ENCODE measurements at places on chromosomes 4 and X. TPM values are rescaled to one million over a fixed set of nuclear protein-coding genes. Genes with fewer than 3 reads are reported as not detected.

DNA sequence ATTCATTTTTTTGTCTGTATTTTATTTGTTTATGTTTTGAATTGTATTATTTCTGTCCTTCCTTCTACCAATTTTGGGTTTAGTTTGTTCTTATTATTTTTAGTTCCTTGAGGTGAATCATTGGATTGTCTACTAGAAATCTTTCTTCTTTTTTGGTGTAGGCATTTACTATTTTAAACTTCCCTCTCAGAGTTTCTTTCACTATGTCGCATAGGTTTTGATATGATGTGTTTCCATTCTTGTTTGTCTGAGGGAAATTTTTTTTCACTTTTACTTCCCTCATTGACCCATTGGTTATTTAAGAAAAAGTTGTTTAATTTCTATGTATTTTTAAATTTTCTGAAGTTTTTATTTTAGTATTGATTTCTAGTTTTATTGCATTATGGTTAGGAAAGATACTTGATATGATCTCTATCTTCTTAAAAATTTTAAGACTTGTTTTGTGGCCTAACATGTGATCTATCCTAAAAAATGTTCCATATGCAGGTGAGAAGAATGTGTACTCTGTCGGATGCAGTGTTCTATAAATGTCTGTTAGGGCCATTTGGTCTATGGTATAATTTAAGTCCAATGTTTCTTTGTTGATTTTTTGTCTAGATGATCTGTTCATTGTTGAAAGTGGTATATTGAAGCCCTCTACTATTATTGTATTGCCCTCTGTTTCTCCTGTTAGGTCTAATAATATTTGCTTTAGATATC lies 68.8 kb downstream of the IL15 start:
- no peak for DNase-seq

GRCh38 chr4:24850674-24851073 lies 55.3 kb downstream of the SOD3 start:
- peak; percentile 46 for DNase-seq

ASB12 gene
- total RNA-seq = not detected

DNA sequence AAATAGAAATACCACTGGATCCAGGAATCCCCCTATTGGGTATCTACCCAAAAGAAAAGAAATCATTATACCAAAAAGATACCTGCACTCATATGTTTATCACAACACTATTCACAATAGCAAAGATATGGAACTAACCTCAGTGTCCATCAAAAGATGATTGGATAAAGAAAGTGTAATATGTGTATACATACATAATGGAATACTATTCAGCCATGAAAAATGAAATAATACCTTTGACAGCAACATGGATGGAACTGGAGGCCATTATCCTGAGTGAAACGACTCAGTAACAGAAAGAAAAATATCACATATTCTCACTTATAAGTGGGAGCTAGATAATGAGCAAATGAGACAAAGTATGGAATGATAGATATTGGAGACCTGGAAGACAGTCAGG lies 74.2 kb upstream of the TLR3 start:
- DNase-seq = no peak

FANCB gene
- total RNA-seq = 14.1 TPM

DNA sequence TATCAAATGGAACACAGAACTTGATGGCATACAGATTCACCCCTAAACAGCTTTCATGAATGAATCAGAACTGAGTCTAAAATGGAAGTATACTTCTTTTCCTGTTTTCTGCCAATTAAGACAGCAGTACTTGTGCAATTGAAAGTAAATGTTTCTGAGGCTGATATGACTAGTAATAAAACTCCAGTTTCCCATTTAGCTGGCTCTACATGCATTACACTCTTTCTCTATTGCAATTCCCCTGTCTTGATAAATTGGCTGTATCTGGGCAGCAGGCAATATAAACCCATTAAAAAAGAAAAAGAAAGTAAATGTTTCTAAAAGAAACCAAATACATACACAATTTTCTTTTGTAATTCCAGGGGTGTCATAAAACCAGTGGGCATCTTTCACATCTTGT lies 4.6 kb downstream of the NOA1 start:
- no peak for DNase-seq

DNA sequence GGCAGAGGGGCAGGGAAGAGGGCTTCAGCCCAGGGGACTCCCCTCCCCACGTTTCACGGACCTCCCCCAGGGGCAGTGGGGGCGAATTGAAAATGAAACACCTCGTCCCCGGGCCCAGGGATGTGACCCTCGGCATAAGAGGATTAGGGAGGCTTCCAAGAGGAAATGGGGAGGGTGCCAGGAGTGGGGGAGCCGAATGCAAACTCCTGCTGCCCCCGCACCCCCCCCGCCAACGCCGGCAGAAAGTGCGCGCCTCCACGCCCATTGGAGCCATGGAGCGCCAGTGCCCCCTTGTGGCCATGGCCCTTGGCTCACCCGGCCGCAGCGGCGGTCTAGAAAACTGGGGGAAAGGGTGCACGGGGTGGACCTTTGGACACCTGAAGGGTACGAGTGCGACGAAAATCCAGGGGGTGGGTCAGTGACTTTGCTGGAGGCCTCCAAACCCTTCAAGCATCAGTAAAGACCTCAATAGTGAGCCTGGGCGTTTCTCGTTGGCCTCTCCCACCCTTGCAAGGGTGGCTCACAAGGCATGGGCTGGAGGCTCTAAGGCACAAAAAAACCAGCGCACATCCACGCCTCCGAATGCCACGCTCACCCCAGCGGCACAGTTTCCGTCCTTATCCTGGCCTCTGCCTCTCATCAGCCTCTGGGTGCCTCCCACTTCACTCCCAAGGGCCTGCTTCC lies 120.8 kb upstream of the PJA1 start:
- DNase-seq = peak; percentile 76

- no peak for DNase-seq
Measured at GRCh38 chr4:37682701-37683401, 3.3 kb downstream of the RELL1 start.

DNA sequence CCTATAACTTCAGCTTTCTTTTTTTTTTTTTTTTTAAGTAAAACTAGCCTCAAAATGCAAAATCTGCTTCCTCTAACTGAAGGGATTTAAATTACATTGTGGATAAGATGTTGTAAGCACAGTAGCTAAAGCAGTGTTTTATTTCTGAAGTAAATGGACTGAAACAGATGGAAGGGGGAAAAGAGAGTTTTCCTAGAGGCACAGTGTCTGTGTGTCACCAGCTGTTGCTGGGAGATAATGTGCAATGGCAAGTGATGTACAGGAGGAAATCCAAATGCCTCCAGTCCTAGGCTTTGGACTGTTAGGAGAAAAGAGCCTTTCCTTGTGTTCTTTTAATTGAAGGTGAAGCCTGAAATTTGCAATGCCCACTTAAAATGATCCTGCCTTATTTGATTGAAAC lies 672.1 kb downstream of the GRXCR1 start:
- DNase-seq = no peak

DNA sequence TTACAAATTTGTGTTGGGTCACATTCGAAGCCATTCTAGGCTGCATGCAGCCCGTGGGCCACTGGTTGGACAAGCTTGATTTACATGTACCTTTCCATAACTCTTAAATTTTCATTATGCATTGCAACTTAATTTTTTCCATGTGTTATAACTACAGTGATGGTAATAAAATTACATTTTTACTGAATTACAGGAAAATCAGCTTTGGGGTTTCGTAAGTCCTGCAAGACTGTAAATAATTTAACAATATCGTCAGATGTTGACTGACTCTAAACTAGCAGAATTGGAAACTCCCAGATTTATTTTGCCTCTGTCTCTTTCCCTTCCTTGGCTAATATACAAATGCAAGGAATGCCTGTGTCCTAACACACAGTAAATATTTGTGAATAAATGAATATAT lies 88.0 kb upstream of the RAPGEF2 start:
- no peak for DNase-seq

DNA sequence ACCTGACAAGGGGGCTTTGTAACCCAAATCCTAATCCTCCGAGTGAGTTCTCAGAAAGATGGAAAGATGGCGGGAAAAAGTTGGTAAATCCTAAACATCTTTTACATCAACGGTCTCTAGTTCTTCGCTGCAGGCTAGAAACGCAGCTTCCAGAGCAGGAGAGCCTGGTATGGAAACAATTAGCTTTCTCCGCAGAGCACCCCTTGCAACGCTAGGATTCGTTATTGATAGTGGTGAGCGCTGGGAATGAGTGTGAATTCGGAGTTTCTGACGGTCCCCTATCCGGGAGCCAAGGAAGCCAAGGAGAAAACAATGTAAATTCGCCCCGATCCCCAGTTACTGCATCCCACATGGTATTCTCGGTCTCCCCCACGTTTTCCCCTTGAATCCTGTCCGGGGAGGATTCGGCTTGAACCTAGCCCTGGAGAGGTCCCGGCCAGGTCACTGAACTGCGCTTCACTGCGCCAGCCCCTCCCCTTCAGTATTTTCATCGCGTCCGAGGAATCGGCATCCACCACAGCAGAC lies 4.7 kb upstream of the NEUROG2 start:
- no peak for DNase-seq

DNA sequence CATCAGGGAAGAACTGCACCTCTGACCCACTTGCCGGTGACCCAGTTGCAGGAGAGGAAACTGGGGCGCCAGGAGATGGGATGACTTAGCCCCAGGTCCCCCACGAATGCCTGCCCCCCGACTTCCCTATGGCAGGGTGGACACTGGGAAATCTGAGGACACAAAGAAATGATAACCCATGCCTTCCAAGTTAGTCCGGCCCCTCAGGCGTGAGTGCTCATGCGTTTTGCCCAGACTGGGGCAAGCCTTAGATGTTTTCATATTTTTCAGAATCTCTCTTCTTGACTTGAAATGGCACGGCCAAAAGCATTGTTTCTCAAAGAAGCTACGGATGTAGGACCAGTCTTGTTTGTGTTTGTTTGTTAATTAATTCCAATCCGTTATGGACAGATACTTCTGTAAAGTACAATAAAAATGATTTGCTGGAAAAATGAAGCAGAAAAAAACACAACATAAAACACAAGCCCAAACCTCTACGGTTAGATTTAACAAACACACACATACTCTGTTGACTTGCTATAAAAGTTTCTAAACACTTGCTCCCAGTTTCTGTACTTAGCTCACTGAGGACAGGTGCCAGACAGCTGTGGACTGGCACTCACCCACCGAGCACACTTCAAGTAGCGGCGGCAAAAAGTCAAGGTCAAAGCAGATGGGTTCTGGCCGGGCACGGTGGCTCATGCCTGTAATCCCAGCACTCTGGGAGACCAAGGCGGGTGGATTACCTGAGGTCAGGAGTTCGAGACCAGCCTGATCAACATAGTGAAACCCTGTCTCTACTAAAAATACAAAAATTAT lies 341.5 kb downstream of the BCOR start:
- no peak for DNase-seq

GRCh38 chr4:158858410-158859199 lies 89.8 kb downstream of the FNIP2 start:
- DNase-seq = no peak

- DNase-seq = no peak
Measured at GRCh38 chr4:83503974-83504373, 19.1 kb upstream of the ABRAXAS1 start.

FAM184B gene
- total RNA-seq = 0.09 TPM

DNA sequence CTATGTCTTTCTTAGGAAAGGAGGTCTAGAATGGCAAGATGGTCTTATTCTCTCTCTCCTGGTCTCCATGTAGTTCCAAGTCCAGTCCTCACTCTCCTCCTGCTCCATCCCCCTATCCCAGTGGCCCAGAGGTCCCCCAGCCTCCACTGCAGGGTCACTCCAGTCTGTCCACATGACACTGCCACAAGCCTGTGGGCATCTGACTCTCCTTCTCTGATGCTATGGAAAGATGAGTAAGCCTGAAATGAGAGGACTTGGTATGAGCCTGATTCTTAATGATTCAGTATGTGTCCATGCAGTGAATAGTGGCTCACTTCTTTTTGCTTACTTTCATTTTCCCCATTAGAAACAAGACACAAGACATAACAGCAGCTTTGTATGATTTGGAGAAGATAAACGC lies 516.8 kb upstream of the ADGRL3 start:
- DNase-seq = no peak

GRCh38 chr4:26130841-26131432 lies 189.9 kb upstream of the RBPJ start:
- no peak for DNase-seq

SMARCA5 gene
- total RNA-seq = 47.8 TPM

ODAM gene
- total RNA-seq = 214 TPM

ADAM29 gene
- total RNA-seq = not detected

DNA sequence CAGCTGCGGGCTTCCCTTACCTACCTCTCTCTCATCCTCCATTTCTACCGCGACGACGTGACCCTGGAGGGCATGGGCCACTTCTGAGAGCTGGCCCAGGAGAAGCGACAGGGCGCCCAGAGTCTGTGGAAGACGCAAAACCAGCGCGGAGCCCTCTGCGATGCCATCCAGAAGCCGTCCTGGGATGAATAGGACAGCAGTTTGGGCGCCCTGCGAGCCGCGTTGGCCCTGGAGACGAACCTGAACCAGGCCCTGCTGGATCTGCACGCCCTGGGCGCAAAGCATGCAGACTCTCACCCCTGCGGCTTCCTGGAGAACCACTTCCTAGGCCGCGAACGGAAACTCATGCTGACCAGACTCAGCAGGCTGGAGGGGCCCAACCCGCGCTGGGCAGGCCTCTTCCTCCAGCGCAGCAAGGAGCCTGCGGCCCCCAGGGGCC lies 52.7 kb upstream of the TMPRSS11F start:
- no peak for DNase-seq

HMGN5 gene
- 14.4 TPM for total RNA-seq

GRCh38 chr4:25913056-25913850 lies 767 bp upstream of the SMIM20 start:
- no peak for DNase-seq

DNA sequence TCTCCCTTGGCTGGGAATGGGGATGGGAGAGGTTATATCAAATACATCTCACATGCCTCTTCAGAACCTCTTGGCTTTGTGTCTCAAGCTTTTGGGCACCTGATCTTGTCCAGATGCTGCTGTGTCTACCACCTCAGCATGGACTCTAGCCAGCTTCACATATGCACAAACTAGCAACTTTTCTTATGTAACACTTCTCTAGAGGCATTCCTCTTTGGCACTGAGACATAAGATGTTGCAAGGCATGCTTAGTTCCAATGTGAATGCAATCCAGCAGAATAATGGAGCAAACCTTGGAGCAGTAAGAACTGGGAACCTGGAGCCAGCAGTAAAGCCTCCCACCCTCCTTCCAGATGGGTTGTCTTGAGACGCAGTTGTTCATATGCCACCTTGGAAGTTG lies 113.4 kb upstream of the TMEM47 start:
- DNase-seq = no peak
